ENCODE measurements at places on chromosomes 5 and 9. TPM values are rescaled to one million over a fixed set of nuclear protein-coding genes. Genes with fewer than 3 reads are reported as not detected.

ZNF454 gene
- total RNA-seq, result 4.2 TPM

MARCOL gene
- total RNA-seq, result not detected

NDFIP1 gene
- total RNA-seq, result 43.3 TPM

LIX1 gene
- total RNA-seq, result 0.52 TPM

SCGB3A1 gene
- 1.0 TPM for total RNA-seq
